ENCODE measurements at places on chromosomes 2 and 18.

GRCh38 chr18:61972389-61973264 is 79.8 kb upstream of the RNF152 start:
- DNase-seq = no peak

- no peak for DNase-seq
These were observed 135.0 kb downstream of the HDAC4 start for GRCh38 chr2:239265681-239266433.

DNA sequence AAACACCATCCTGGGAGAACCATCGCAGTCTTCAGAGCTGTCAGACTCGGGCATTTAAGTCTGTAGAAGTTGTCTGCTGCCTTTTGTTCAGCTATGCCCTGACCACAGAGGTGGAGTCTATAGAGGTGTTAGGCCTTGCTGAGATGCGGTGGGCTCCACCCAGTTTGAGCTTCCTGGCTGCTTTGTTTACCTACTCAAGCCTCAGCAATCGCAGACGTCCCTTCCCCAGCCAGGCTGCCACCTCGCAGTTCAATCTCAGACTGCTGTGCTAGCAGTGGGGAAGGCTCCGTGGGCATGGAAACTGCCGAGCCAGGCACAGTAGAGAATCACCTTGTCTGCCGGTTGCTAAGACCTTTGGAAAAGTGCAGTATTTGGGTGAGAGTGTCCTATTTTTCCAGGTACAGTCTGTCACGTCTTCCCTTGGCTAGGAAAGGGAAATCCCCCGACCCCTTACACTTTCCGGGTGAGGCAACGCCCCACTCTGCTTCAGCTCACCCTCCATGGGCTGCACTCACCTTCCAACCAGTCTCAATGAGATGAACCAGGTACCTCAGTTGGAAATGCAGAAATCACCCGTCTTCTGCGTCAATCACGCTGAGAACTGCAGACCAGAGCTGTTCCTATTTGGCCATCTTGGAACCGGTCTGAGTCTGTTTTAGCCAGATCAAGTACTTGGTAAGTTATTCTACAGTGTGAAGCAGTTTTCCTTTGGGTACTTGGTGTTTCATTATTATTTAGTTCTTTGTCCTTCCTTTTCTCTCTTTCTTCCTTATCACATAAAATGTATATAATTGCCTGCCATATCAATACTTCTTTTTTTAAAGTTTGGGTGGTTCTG is 71.5 kb downstream of the CDC42EP3 start:
- peak; percentile 46 for DNase-seq

DNA sequence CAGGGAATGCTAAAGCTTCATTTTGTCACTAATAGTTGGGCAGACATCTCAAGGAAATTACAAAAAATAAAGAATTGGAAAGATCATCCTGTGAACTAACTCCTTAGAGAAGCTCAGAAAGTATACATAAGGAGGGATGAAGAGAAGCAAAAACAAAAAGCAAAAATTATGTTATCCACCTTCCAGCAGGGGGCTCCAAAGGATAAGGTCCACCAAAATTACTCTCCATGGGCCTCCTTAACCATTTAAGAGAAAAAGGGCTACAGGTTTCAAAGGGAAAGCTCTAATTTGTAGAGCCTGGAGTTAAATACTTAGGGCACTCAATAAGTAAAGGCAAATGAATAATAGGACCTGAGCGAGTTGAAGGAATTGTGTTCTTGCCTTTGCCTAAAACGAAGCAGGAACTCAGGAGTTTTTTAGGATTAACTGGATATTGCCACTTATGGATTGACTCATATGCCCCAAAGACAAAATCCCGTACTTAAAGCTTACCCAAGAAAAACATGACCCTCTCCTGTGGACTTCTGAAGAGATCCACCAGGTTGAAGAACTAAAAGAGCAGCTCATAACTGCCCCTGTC is 1167.9 kb downstream of the DSC3 start:
- no peak for DNase-seq

DNA sequence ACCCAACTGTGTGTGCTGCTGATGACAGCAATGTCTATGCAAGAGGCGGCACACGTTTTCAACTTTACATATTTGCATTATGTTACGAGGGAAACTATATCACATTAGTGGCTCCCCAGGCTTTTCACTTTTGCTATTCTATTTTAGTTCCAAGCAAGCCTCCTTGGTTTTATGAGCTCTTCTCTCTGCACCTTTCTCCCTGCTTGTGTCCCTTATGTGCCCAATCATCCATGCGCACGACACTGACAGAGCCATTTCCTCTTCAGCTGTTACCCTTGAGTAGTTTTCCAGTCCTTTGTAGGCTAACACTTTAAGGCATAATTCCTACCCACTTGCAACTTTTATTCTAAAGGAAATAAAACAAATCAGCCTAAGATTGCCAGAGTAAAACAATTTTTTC is 154.3 kb downstream of the TCF4 start:
- DNase-seq = no peak

- no peak for DNase-seq
These were observed 301.7 kb upstream of the FSIP2 start for GRCh38 chr2:185436787-185437372.

DNA sequence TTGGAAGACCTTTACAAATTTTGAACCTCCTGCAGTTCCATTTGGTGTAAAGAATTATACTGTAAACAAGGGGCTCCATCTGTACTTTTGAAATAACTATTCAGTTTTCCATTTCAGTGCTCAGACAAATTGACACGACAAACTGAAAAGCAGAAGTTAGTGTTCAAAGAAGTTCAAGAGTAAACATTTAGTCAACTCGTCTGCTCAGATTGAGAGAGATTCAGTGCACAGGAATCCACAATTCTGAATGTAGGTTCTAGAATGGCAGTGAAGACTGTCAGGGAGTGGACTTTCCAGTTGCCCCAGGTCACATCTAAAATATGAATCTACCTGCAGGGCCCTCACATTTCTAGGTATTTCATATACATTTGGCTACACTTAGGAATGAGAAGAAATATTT is 322.3 kb upstream of the TCF4 start:
- DNase-seq = no peak

- no peak for DNase-seq
These were observed 79.0 kb downstream of the TMEM18 start for GRCh38 chr2:598058-598802.

DNA sequence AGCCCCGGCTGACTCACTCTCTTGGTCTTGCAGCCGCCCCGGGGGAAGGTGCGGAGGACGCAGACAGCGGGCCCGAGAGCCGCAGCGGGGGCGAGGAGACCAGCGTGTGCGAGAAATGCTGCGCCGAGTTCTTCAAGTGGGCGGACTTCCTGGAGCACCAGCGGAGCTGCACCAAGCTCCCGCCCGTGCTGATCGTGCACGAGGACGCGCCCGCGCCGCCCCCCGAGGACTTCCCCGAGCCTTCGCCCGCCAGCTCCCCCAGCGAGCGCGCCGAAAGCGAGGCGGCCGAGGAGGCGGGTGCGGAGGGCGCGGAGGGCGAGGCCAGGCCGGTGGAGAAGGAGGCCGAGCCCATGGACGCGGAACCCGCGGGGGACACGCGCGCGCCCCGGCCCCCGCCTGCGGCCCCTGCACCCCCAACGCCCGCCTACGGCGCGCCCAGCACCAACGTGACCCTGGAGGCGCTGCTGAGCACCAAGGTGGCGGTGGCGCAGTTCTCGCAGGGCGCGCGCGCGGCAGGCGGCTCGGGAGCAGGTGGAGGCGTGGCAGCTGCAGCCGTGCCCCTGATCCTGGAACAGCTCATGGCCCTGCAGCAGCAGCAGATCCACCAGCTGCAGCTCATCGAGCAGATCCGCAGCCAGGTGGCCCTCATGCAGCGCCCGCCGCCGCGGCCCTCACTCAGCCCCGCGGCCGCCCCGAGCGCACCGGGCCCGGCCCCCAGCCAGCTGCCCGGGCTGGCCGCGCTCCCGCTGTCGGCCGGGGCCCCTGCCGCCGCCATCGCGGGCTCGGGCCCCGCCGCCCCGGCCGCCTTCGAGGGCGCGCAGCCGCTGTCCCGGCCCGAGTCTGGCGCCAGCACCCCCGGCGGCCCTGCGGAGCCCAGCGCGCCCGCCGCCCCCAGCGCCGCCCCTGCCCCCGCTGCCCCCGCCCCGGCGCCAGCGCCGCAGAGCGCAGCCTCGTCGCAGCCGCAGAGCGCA is 12.7 kb downstream of the SALL3 start:
- no peak for DNase-seq

GRCh38 chr2:103959174-103960128 is 894.5 kb upstream of the POU3F3 start:
- DNase-seq = no peak

- DNase-seq = no peak
These were observed 23.8 kb upstream of the CABYR start for GRCh38 chr18:24114924-24115549.

DNA sequence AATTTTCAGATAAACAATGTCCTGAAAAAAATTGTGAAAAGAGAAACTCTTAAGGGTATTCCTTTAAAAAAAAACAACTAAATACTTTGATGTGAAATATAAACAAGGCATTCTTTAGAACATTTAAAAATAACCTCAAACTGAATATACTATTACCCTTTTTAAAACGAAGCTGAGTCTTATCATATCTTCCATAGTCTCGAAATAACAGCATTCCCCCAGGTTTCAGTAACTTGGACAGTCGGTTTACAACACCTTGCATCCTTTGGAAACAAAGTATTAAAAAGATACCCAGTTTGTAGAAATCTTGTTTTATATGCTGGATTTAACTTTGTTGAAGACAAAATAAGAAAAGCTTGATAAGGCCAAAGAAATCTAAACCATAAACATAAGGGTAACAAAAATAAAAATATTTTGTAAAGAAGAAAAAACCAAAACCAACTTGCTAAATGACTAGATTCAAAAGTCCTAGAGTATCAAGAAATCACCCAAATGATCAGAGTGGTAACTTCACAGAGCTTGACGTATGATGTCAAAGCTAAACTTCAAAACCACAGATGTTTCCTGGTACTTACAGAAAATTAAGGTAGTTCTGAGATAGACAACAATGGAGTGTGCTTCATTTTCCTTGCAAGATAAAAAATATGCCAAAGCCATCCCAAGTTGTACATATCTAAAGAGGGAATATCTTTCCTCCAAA is 107.8 kb downstream of the METTL8 start:
- DNase-seq = no peak

DNA sequence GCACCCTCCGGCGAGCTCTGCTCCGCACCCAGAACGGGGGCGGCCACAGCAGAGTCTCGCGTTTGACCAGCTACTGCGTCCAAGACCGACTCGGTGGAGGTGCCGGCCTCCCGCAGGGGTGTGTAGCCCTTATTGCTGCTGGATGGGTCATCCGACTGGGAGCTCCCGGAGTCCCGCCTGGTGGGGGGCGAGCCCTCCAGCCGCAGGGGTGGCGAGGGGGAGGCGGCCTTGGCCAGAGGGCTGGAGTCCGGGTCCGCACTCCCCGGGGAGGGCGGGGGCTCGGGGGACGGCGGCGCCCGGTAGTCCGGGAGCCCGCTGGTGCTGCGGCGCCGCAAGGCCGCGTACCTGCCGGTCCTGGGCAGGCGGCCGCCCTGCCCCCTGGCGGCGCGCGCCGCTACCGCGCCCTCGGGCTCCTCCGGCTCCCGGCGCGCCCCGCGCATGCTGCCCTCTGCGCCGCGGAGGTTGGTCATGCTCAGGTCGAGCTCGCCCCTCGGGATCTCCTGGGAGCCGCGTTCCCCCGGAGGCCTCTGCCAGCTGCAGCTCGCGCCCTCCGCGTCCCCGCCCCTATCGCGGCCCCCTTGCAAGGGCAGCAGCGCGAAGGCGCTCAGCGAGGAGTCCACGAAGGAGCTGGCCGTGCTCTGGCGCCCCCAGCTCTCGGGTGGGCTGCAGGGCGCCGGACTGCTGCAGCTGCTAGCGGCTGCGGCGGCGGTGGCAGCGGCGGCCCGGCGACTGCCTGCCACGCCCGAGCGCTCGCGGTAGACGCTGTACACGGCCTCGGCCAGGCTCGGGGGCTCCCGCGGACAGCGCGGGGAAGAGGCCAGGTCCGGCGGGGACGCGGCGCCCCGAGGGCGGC is 4.8 kb downstream of the TMEM200C start:
- no peak for DNase-seq

Measured in stimulated activated CD8-positive, alpha-beta memory T cell treated with anti-CD3 and anti-CD28 coated beads, Interleukin-7, amount 100 ng/mL, for 1 hour (primary cell).